Stimulated activated CD8-positive, alpha-beta memory T cell treated with anti-CD3 and anti-CD28 coated beads, Interleukin-7, amount 100 ng/mL, for 24 hours (primary cell): ENCODE measurements at places on chromosomes 1 and 21.

DNA sequence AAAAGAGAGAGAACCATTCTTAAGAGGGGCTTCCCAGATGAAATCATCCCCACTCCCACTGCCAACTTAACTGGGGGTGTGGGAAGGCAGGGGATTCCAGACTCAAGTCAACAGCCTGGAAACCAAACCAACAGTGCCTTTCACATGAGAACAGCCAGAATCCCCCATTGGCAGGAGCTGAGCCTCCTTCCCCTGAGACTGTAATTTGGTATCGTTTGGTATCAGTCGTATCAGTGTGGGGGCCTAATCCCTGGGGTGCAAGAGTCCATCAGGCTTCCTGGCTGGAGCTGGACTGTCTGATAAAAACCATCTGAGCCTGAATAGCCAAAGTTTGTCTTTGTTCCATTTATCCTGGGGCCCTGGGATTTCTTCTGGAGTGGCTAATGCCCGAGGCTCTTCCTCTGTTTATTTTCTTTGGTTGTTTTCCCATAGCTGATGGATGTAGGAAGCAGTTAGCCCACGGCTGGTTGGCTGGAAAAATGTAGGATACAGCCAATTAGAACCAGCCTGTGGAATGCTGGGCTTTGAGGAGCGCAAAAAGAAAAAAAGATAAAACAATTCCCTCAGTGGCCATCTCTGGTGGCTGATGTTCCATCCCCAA lies 84.6 kb downstream of the LAMC2 start:
- DNase-seq = no peak

- DNase-seq = no peak
These were observed 5.7 kb downstream of the HAPLN2 start for GRCh38 chr1:156624814-156625435.

- DNase-seq = no peak
These were observed 2.4 kb downstream of the TMEM201 start for GRCh38 chr1:9590945-9591668.

- DNase-seq = peak; percentile 6
These were observed 756 bp downstream of the ANKRD13C start for GRCh38 chr1:70353601-70354331.

DNA sequence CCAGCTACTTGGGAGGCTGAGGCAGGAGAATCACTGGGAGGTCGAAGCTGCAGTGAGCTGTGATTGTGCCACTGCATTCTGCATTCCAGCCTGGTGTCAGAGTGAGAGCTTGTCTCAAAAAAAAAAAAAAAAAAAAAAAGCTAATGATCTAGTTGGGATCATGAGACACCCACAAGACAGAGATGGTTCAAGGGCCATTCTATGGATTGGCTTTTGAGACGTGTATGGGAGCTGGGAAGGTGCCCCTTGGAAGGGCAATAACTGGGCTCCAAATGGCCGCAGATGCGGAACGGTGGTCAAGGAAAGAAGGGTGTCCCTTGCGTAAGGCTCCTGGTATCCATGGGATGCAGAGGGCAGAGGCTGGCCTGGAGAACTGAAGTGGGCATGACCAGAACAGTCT lies 6.8 kb upstream of the ADAM15 start:
- no peak for DNase-seq

- DNase-seq = no peak
These were observed 1.8 kb upstream of the OR2M4 start for GRCh38 chr1:248229360-248229908.

GRCh38 chr1:28775121-28775942 lies 36.6 kb upstream of the OPRD1 start:
- DNase-seq = peak; percentile 38

DNA sequence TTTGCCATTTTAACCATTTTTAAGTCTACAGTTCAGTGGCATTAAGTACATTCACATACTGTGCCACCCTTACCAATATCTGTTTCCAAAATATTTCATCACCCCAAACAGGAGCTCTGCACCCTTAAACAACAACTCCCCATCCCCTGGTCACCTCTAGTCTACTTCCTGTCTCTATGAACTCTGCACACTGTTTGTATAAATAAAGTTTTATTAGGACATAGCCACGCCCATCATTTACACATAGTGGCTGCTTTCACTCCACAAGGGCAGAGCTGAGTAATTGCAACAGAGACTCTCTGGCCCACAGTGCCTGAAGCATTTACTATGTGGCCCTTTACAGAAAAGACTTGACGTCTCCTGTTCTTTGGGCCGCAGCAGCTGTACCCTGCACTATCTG lies 30.1 kb downstream of the KCNAB2 start:
- DNase-seq = no peak

DNA sequence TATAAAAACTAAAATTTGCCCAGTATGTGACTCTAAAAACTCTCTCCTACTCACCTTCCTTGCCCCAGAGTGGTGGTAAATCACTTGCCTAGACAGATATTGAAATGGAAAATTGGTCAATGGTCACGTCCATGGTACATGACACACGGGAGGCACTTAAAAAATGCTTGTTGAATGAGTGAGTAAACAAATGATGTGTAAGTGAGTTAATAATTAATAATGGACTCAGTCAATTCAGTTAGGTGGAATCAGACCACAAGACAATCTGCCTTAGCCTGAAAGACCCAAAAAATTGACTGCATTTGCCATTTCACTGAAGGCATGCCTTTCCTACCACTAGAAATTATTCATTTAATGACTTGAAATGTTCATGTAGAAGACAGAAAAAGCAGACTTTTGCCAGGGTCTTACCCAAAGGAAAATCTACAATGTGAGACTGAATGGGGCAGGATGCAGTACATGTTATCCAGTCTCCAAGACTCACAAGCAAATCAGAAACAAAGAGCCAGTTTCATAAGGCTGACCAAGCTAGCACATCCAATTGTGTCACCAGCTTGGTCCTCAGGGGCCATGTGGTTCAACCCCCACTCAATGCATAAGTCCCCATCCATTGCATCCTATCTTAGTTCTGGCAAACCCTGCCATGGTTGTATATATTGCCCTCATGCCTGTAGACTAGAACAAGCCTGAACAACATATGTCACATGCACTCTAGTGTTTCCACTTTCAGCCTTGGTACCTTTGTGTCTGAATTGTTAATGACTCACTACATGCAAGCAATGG lies 73.6 kb downstream of the TBX15 start:
- DNase-seq = no peak

GRCh38 chr1:115330480-115331013 lies 7.5 kb downstream of the NGF start:
- no peak for DNase-seq

GRCh38 chr1:66055092-66055491 lies 262.4 kb downstream of the PDE4B start:
- no peak for DNase-seq

DNA sequence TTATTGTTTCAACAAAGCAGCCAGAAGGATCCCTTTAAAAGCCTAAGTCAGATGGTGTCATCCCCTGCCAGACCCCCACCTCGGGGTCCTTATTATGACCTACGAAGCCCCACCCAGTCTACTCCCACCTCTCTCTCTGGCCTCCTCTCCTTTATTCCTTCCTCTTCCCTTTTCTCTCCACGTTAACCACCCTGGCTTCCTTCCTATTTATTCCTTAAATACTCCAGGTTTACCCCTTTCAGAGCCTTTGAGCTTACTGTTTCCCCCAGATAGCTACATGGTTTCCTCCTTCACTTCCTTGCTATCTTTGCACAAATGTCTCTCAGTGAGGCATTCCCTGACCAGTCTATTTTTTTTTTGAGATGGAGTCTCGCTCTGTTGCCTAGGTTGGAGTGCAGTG lies 12.0 kb upstream of the SLC9A1 start:
- no peak for DNase-seq

- no peak for DNase-seq
These were observed 51.5 kb downstream of the SLC66A1 start for GRCh38 chr1:19363536-19364152.

DNA sequence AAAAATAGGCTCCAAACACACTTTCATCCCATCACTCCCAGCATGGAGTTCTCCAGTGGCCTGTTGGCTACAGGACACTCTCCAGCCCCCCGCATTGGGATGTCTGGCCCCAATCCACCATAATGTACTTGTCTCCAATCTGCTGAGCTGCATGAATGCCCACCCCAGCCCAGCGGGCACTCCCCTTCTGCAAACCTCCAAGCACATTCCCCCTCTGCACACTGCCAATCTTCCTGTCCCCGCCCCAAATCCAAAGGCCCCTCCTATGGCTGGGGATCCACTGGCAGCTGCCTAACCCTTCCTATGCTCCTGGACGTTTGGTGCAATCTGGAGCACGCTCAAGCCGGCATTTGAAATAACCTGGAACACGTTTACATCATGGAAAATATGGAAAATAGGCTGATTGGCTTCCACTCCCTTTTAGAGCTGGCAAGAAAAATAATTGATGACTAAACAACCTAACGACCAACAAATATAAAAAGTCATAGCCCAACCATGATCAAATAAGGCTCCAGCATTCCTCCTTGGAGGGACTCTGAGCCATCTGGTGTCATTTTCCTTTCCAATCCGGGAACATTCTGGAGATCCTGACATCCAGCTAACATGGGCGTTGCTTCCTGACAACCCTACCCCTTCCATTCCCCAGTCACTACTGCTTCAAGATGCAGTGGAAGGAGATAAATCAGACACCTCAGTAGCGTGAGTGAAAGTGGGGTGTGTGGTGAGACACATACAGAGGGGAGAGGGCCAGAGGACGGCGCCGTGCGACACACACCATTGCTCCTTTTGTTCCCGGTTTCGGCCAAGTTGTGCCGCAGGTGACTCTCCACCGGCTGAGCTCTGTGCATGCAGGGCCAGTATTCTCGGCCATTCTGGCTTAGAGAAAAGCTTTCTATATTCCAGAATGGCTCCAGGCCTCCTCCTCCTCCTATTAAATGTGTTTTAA lies 41.6 kb downstream of the PDE9A start:
- no peak for DNase-seq

DNA sequence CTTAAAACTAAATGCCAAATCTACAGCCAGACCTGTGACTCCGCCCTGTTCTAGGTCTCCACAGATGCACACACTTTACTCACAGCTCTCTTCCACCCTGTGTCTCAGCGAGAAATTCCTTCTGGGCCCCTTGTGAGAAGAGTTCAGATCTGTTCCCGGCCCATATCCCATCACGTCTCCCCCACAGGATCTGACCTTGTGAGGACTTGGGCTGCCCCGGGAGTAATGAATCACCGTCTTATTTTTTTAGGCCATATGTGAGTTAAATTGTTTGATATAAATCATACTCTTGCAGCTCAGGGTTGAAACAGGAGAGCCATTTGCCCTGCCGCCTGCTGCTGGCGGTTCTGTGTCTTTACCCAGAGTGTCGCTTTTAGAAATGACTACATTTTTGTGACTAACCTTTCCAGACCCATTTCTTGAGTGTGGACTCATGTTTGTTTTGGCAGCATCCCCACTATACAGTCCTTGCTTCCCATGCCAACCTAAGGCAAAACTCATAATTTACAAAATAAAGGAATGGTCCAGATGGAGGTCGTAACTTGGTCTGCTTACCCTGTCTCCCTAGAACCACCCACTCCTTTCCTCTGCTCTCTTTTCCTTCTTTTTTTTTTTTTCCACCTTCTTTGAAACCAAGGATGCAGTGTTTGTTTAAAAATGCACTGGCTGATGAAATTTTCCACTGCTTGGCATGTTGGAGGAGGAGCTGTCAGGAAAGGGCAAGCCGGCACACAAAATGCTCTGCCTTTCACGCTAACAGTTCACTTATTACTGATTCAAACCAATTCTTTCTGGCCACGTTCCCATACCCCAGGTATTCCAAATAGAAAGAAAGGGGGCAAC lies 98.0 kb upstream of the C1orf105 start:
- no peak for DNase-seq

- DNase-seq = no peak
These were observed 83.9 kb downstream of the BCAR3 start for GRCh38 chr1:93597709-93598108.

- DNase-seq = no peak
These were observed 20.2 kb upstream of the ZNF436 start for GRCh38 chr1:23389837-23390321.

DNA sequence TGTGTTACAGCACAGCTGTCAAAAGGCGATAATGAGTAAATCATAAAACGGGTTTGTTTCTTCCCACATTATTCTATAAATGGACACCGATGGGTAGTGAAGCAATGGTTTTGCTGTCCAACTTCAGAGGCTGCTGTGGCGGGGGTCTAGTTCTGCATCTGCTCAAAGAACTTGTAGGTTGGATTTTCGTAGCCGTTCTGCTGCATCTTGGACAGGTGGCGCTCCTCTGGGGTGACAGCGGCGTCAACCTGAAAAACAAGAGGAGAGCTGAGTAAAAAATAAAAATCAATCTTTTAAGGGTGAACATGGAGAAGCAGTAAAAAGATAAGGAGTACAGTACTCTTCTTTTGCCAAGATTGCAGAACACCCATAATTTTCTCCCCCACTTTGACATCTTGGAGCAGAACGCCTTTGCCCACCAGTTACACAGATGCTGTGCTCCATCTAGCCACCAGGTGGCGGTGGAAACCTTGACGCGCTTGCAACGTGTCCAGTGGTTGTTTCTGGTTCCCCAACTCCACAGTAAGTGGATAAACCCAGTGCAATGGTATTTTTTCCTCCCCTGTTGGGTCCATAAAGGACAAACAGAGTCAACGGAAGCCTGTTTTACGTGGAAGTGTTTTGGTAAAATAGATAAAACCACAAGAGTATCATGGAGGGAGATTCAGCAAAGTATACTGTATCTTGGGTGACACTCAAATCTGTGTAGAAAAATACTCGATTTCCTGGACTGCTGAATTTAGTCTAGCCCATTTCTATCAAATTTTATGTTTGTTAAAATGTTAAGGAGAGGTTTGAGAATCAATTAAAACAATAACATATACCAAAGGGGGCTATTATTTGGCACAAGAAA lies 147.0 kb downstream of the GABPA start:
- DNase-seq = peak; percentile 27

GRCh38 chr21:45347712-45348499 lies 57.1 kb upstream of the COL18A1 start:
- DNase-seq = no peak

DNA sequence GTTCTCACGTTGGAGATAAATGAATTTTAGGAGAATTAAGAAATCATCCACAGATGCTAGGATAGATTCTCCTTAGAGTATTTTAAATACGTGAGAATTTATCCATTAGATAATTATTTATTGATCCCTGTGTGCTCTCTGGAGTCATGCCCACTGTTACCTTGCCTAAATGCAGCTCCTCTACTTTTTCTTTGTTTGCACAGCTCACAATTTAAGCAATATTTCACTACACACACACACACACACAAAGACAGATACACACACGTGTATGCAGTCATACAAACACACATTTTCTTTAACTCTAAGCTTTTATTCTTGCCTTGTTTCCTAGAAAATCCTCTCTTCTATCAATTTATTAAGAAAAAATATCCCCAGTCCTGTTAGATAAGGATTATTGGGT lies 51.7 kb downstream of the GPR88 start:
- DNase-seq = no peak

DNA sequence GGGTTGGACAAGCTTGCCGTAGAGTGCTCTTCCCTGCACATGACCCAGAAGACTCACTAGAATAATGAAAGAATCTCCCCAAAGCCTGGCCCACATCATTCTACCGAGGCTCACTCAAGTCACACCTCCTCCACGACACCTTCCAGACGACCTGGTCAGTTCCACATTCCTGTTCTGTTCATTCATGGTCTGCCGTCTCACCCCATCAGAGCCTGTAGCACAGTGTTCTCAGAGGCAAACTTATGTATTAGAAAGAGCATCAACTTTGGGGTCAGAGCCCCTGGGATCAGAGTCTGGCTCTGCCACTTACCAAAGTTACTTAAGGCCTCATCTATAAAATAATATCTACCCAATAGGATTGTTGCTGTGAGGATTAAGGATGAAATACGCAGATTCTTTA lies 7.5 kb downstream of the OLFML3 start:
- DNase-seq = no peak

- no peak for DNase-seq
These were observed 677.8 kb downstream of the USP25 start for GRCh38 chr21:16407403-16408240.
